CD4-positive, alpha-beta T cell treated with Interleukin-15 for 4 hours (primary cell): ENCODE measurements at places on chromosomes 5 and 9.

- no peak for DNase-seq
Measured at GRCh38 chr5:132788990-132789886, 12.2 kb upstream of the SEPTIN8 start.

DNA sequence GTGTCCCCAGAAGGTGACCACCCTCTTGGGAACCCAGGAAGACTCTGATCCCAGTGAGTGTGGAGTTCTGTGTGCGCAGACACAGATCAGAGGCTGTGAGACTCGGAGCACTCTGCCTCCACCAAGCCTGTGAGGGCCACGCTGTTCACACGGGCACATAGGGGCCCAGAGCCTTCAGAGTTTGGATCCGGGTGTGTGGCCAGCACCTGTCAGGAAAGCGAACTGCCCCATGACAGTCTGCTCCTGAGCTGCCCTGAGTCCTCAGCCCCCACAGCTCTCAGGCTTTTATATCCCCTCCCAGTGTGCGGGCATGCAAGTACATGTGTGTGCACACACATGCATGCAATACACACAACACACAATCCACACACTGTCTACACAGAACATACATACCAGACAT is 161.8 kb upstream of the IRX2 start:
- DNase-seq = no peak

DNA sequence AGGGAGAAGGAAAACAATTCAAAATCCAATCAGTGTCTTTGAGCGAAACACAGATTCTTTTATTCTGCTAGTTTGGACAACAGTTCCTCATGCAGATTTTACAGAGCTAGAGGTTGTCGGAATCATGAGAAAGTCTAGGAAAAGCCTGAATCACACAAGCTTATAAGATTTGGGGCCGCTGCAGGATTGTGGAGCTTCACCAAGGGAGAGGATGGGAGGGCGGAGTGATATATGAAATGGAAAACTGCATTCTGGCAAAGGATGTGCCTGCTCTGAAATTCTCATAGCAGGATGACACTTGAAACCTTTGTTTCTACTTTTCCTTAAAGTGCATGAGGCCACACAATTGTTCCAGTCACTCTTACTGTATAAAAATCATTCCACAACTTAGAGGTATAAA is 134.3 kb downstream of the OR2K2 start:
- no peak for DNase-seq

- no peak for DNase-seq
Measured at GRCh38 chr5:90359073-90359920, 50.3 kb downstream of the CETN3 start.

DNA sequence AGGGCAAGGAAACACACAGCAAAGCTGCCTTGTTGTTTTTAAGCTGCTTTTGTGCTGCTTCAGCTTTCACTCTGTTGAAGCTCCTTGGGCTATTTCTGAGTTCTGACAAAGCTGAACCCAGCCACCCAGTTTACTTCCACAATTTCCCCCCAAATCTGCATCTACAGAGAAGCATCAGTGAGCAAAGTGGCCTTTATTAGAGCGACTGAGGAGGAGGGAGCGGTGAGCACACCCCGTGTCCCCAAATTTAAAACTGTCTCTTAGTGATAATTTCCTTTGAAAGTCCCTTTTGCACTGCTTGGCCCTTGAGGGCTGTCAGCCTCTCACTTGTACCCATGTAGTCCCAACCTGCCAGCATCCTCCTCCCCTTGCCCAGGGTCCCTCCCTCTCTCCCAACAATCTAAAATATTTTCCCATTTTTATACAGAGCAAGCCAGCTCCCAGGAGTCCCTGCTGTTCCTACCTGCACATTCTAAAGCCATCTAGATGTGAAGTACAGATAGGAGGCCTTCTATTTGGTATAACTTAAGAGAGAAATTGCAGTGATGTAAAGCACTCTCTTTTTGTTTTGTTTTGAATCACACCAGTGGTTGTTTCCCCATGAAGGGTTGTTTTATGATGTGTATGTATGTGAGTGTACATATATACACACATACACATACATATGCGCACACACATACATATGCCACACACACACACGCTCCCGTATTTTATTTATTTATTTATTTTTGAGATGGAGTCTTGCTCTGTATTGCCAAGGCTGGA is 313.5 kb downstream of the TLE4 start:
- no peak for DNase-seq
